ENCODE measurements at places on chromosomes 6 and 20.

GRCh38 chr6:82179415-82179814 lies 68.1 kb downstream of the IBTK start:
- H3K4me3 ChIP-seq, result no peak overlapping the region
- no peak for DNase-seq
- no peaks in the 10 kb centered on the region for H3K4me1 ChIP-seq
- no peaks in the 10 kb centered on the region for H3K27me3 ChIP-seq

DNA sequence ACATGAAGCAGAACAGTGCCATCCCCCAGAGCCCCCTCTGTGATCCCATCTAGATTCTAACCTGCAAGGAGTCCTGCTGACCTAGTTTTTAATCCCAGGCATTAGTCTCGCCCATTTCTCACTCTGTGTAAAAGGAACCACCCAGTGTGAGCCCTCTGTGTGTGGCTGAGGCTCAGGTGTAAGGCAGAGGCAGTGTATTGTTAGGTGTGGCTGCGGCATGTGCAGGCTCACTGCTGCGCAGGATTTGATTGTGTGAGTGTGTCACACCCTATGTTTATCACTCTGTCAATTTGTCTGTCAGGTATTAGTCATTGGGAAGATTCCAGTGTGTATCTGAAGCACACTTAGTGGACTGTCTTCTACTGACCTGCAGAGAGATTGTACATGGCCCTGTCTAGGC lies 13.7 kb upstream of the CST8 start:
- no peak overlapping the region for H3K4me3 ChIP-seq
- no peaks in the 10 kb centered on the region for H3K27me3 ChIP-seq
- no peaks in the 10 kb centered on the region for H3K4me1 ChIP-seq

DNA sequence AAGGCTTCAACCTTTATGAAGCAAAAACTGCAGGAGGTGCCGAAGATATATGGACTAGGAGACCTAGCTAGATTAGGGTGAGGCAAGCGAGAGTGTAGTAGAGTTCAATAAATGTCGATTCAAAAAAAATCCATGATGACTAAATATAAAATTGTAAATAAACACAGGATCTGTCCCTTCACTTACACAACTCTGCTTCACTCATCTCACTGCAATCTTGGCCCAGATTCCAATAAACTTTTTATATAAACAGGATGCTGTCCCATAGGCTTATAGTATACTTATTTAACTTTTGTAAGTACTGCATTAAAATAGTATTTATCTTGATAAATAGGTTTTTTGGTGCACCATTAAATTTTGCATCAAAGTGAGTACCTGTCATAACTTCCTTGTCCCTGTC lies 648.4 kb upstream of the NRSN1 start:
- DNase-seq, result no peak
- no peaks in the 10 kb centered on the region for H3K27me3 ChIP-seq
- peaks cover under 1% of the 10 kb centered on the region for H3K36me3 ChIP-seq

- H3K4me3 ChIP-seq, result no peak overlapping the region
- H3K36me3 ChIP-seq, result no peaks in the 10 kb centered on the region
- no peak for DNase-seq
Measured at GRCh38 chr6:154873546-154873945, 121.6 kb upstream of the TIAM2 start.

GRCh38 chr6:24415753-24416152 lies 13.0 kb downstream of the MRS2 start:
- no peak overlapping the region for H3K4me3 ChIP-seq
- H3K36me3 ChIP-seq, result peaks cover 69% of the 10 kb centered on the region
- no peak overlapping the region for H3K27ac ChIP-seq
- DNase-seq, result no peak
- no peaks in the 10 kb centered on the region for H3K4me1 ChIP-seq

DNA sequence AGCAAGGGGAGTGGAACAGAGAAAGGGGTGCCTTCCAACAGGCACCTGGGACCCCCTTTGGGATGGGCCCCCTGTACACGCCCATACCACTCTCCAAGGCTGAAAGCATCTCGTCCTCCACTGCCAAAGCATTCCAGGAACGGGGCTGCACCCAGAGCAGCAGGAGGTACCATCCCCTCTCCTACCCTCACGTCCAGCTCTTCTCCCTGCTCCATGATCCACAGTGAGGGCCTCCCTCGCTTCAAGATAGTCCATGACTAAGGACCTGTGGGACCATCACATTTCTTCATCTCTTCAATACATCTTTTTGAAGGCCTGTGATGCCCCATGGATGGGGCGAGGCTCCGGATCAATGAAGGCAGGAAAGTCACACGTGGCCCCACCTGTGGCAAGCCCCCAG lies 209.9 kb downstream of the ANKRD60 start:
- H3K36me3 ChIP-seq, result no peaks in the 10 kb centered on the region
- no peaks in the 10 kb centered on the region for H3K4me1 ChIP-seq
- no peak overlapping the region for H3K27ac ChIP-seq
- H3K27me3 ChIP-seq, result peaks cover 24% of the 10 kb centered on the region
- H3K4me3 ChIP-seq, result no peak overlapping the region
- no peak for DNase-seq

GRCh38 chr6:35388772-35389352 lies 46.5 kb downstream of the PPARD start:
- no peak for DNase-seq
- no peak overlapping the region for H3K4me3 ChIP-seq
- peaks cover 12% of the 10 kb centered on the region for H3K36me3 ChIP-seq
- peaks cover 26% of the 10 kb centered on the region for H3K4me1 ChIP-seq

DNA sequence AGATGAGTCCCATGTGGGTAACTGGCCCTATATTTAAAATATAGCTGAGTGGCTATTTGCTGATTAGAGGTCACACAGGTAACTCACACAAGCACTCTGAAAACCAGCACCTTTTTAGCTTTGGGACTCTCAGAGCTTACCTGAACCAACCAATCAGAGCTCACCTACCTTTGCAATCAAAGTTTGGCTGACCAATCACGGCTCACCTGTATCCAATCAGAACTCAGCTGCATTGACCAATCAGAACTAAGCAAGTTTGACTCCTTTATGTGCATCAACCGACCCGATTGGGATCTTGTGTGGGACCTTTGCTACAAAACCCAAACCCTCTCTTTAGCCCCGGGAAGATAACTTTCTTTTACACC lies 106.8 kb upstream of the NXT1 start:
- peaks cover 34% of the 10 kb centered on the region for H3K27me3 ChIP-seq
- no peak overlapping the region for H3K27ac ChIP-seq
- DNase-seq, result no peak
- H3K4me1 ChIP-seq, result no peaks in the 10 kb centered on the region

- no peak overlapping the region for H3K27ac ChIP-seq
- H3K27me3 ChIP-seq, result no peaks in the 10 kb centered on the region
- DNase-seq, result no peak
- no peaks in the 10 kb centered on the region for H3K4me1 ChIP-seq
Measured at GRCh38 chr6:93496548-93496947, 77.2 kb upstream of the EPHA7 start.

- DNase-seq, result no peak
- H3K4me1 ChIP-seq, result no peaks in the 10 kb centered on the region
- H3K27ac ChIP-seq, result no peak overlapping the region
Measured at GRCh38 chr6:126131246-126131645, 144.9 kb downstream of the TRMT11 start.

GRCh38 chr20:63068711-63069367 lies 62.1 kb upstream of the BHLHE23 start:
- H3K4me1 ChIP-seq, result no peaks in the 10 kb centered on the region
- H3K27ac ChIP-seq, result no peak overlapping the region
- no peak overlapping the region for H3K4me3 ChIP-seq
- no peaks in the 10 kb centered on the region for H3K36me3 ChIP-seq
- peaks cover 69% of the 10 kb centered on the region for H3K27me3 ChIP-seq

DNA sequence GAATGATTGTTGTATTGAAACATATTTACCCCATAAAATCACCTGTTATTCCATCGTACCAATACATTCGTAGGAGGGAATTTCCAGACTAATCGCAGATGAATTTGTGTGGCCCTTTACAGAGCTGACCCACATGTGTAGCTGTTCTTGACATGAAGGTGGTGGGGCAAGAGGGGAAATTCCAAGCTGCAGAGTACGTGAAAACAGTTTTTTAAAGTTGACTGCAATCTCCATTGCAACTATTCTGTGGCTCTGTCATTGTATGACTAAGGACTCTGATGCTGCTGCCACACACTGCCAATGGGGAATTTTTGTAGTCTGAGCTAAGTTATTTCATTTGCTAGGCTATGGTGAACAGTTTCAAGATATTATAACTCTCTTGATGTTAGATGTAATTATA lies 46.4 kb upstream of the ADTRP start:
- H3K36me3 ChIP-seq, result no peaks in the 10 kb centered on the region
- H3K27me3 ChIP-seq, result peaks cover 34% of the 10 kb centered on the region
- DNase-seq, result no peak
- no peak overlapping the region for H3K27ac ChIP-seq
- H3K4me1 ChIP-seq, result no peaks in the 10 kb centered on the region
